Activated CD4-positive, alpha-beta T cell treated with anti-CD3 and anti-CD28 coated beads, Interleukin-2, amount 50 U/mL, for 24 hours (primary cell): ENCODE measurements at places on chromosomes 11 and 22.
A peak's percentile ranks its signal among the peaks of the same experiment; 100 is the strongest.

DNA sequence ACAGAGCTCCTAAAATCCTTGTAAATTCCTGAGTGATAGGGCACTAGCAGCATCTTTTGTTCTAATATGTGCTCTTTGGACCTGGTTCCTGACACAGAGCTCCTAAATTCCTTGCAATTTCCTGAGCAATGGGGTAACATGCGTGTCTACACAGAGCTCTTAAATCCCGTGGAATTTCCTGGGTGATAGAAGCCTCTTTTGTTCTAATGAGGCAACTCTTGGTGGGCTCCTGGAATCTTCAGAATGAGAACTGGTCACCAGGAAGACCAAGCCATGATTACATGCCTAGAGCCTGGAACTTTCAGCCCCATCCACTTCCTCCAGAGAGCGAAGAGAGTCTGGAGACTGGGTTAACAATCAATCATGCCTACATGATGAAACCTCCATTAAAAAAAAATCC, 19.0 kb downstream of the RSF1 start:
- DNase-seq = no peak

GRCh38 chr22:43006016-43006505, 8.9 kb downstream of the PACSIN2 start:
- DNase-seq = no peak

GRCh38 chr11:108838792-108839105, 173.9 kb downstream of the DDX10 start:
- no peak for DNase-seq

DNA sequence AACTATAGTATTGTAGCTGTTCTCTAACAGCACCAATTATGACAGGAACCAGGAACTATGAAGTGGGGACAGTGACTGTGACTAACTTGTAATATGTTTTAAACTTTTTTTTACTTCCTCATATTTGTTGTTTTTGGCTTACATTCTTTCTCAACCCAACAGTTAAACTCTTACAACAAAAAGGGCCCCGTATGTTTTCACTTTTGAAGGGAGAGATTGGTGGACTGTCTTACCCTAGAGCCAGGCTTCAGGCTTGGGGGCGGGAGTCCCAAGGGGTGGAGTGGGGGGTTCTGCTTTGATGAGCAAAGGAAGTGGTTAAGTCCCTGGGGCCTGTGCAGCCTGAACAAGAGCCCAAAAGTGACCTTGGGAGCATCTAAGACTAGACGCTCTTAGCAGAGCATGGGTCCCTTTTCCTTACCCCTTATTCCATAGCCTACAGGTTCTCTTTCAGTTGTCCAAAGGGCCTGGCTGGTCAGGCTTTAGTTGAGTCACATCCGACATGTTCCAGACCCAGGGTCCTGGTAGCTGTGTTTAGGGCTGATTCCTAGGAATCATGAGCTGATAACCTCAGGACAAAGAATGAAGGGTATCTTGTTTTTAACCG, 38.8 kb downstream of the STIM1 start:
- no peak for DNase-seq

- no peak for DNase-seq
These were observed 67.1 kb upstream of the TOP3B start for GRCh38 chr22:22049684-22050083.

- DNase-seq = no peak
These were observed 171.4 kb upstream of the CTSC start for GRCh38 chr11:88508759-88509581.

DNA sequence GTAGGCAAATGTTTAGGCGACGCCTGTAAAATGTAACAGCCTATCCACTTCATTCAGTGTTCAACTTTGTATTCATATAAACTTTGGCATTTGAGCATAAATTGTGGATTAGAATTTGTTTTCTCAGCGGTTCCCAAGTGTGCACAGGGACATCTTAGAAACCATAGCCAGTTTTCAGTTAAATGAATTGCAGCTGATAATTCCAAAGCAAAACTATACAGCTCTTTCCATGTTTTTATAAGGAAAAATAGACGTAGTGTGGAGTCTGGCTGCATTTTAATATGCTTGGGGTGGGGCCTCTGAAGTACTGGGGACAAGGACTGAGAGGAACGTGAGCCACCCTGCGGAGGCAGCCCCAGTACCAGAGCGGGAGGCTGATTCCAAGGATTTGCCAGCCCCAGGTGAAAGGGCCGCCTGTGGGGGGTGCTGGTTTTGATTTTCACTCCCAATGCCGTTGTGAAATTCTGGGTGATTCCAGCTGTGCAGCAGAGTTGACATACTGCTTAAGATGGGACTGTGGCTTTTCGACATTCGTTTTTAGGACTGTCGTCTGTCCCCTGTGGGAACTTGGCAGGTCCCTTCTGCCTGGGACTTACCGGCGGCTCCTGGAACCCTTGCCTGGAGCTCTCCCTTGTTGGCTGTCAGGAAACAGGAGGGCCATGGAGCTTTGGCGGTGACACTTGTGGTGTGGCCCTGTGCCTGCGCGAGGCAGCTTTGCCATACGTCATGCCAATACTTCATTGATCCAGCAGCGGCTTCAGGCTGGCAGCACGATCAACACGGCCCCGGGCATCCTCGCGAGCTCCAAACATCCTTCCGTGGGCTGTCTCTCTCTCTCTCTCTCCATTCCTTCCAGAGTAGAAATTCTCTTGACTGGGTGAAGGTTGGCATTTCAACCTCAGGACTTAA, 370.9 kb downstream of the TBC1D22A start:
- DNase-seq = no peak

GRCh38 chr11:45652781-45653180, 12.6 kb downstream of the CHST1 start:
- no peak for DNase-seq

DNA sequence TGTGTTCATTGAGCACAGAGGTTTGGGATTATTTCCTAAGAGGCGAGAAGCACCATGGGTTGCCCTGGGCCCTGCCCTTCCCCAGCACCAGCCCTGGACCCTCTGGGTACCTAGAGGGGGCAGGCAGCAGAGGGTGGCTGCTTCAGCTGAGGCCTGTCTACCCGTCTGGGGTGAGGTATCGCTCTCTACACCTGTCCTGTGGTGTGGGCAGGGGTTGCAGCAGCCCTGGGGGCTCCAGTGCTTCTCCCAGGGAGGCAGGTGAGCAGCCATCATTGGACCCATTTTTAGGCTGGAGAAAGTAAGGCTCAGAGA, 15.6 kb downstream of the PRDM11 start:
- no peak for DNase-seq

DNA sequence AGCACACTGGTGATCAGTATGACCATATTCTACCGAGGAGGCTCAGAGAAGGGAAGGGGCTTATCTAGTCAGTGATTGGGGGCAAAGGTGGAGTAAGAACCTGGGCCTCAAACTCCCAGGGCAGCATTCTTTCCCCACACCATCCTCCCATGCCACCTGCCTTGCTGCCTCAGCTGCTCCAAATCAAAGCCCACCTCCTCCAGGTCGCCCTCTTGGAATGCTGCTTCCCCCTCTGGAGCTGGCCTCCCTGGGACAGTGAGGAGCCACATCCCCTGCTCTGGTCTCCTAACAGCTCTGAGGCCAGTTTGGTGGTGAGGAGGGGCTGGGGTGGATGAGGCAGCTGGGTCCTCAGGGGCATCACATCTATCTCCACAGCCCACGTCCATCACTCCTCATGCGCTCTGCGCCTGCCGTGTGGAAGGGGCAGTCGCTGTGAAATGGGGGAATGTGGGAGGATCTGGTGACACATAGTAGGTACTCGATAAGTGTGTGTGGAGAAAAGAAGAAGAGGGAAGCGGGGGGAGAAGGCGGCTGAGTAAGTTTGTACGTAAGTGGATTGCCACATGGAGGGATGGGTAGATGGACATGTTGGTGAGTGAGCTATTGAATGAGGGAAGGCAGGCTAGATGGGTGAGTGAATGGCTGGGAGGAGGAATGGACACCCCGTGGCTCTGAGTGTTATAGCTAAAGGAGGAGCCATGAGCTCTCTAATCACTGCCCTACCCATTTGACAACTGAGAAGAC, 16.1 kb upstream of the ARHGEF17 start:
- no peak for DNase-seq

- no peak for DNase-seq
These were observed 23.2 kb upstream of the GLYATL1B start for GRCh38 chr11:59062602-59063529.

DNA sequence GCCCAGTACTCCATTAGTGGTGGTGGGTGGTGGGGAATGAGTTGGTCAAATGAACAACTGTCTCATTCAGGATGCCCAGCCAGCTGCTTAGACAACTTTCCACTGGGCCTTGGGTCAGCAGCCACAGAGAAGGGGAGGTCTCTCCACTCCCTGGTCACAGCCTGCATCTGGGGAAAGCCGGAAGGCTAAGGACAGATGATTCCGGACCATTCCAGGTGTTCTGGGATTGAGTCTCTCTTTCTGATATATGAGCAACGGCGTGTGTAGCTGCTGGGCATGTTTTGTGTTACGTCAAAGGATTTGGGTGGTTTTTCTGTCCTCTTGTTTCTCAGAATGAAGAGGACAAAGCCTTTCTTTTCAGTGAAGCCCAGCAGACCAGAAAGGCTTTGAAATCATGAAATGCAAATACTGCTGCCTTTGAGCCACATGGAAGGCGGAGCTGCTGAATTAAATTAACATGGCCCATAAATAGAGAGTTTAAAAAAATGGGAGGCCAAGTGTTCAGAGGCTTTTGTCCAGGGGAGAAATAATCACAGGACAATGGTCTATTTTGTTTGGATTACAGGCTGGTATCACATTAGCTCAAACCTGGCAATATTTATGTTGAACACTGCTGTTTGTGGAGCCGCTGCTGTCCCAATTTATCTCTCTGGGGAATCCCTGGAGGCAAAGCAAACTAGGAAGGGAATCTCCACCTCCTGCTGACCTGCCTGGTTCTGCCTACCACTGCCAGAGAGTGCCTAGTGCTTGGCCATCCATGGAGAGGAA, 234.4 kb upstream of the E2F8 start:
- DNase-seq = no peak

DNA sequence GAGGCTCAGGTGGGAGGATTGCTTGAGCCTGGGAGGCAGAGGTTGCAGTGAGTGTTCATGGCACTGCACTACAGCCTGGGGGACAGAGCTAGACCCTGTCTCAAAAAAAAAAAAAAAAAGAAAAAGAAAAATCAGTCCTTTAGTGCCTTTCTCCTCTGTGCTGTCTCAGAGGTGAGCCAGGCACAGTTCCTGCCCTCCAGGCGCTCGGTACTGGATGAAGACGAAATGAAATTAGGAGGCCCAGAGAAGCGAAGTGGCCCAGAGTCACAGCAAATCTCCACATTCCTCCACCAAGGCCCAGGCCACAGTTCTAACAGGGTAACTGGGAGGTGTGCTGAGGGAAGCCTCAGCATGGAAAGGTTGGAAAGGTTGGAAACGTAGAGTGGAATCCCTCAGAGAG, 4.9 kb downstream of the PLEKHB1 start:
- DNase-seq = no peak

- no peak for DNase-seq
These were observed 74.0 kb downstream of the ADAMTS15 start for GRCh38 chr11:130522284-130522961.

DNA sequence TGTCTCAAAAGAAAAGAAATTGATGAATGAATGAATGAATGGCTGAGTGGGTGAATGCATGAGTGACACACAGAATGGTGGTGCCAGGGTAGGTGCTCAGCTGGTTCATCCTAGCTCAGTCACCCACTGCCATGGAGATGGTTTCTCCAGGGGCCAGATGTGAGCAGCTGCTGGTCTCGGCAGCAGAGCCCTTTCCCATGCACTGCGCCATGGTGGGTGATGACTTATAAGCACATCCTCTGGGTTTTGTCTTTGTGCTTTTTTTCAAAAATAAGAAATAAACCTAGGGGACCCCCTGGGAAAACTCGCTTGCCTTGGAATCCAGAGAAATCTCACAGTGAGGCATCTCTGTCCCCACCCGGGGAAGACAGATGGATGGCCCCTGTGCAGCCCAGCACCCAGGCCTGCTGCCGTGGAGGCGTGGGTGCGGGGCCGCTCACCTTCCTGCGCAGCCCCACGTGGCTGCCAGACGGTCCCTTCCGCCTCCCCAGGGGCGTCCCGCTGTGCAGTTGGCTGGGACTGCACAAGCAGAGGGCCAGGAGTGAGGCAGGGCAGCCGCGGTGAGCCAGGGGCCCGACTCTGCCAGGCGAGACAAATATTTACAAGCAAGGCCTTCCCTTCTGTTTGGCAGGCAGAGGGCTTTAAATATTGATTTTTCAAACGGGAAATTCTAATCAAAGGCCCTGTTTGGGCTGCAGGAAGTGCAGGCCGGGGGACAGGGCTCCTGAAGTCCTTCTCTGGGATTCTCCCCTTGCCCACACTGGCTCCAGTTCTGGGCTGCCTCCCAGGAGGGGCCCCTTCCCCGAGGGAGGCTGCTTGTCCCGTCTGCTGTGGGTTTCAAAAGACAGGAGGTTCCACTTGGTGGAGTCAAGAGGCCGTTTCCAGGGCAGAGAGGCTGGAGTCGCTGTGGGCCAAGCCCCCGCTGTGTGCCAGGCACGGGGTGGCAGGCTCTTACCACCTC, 24.3 kb downstream of the MPPED1 start:
- no peak for DNase-seq

DNA sequence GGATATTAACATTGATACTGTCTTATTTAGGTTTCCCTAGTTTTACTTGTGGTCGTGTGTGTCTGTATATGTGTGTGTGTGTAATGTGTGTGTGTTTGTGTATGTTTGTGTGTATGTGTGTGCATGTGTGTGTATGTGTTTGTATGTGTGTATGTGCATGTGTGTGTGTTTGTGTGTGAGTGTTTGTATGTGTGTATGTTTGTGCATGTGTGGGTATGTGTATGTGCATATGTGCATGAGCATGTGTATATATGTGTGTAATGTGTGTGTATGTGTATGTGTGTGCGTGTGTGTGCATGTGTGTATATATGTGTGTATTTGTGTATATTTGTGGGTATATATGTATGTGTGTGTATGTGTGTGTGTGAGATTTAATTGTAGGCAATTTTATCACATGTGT, 17.3 kb upstream of the DNAL4 start:
- DNase-seq = no peak

GRCh38 chr11:22130462-22131053, 62.3 kb upstream of the ANO5 start:
- no peak for DNase-seq

- peak; percentile 67 for DNase-seq
These were observed 10.4 kb upstream of the SLCO2B1 start for GRCh38 chr11:75140269-75141138.

DNA sequence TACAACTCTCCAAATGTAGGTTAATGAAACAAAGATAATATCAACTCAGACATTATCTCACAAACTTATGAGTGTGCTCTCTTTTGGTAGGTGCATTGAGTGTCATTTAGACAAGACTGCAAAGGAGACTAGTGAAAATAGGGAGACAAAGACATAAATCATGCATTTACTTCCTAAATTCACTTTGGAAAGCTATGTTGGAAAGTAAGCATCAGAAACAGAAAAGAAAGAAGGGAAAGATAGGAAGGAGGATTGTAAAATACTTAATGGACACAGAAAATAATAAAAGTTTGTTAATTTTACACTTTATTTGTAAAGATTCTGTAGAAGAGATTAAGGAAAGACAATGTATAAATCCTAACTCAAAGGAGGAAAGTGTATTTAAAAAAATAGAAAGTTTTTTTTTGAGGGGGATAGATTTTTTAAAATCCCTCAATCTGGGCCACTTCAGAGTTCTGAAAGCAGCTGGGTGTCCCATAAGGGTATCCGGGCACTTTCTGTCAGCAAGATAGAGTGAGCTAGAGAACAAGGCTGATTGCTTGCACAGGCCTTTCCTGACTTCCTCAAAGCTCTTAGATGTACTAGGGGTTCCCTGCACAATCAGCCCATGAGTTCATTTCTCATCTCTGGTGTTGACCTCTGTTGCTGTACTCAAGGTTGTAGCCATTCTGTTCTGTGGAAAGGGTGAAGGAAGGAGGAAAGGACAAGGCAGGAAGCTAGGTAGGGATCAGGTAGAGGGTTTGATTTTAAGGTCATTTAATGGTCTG, 22.4 kb upstream of the RDX start:
- no peak for DNase-seq
